Muscle of leg (tissue), 16 donors: ENCODE measurements at places on chromosomes 3 and 15. TPM values are rescaled to one million over a fixed set of nuclear protein-coding genes. Genes with fewer than 3 reads are reported as not detected.

DNA sequence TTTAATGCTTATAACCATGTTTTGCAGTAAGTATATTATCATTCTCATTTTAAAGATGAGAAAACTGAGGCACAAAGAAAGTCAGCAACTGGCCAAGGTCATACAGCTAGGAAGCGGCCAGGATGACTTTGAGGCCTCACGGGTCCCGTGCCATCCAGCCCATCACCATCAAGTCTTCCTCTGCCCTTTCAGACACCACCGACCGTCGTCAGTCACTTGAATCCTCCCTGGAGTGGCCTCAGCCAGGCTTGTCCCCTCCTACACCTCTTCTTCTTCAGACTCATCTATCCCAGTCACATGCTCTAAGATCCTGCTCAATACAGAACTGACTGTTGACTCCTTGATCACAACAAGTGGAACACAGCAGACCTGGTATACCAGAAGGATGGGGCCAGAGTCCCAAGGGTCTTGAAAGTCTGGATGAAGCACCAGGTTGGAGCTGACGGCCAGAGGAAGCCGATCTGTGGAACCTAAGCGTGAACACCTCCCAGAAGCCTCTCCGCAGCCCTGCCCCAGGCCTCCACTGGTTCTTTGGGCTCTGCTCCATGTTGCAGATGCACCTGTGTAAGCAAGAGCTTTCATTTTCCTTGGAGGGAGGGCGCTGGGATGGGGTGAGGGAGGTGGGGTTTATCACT, 22.1 kb downstream of the ITGA11 start:
- DNase-seq, result no peak

The KIF7 gene
- 5.0 TPM for total RNA-seq

GRCh38 chr3:178458313-178459037, 77.8 kb upstream of the KCNMB2 start:
- peak; percentile 56 for DNase-seq

DNA sequence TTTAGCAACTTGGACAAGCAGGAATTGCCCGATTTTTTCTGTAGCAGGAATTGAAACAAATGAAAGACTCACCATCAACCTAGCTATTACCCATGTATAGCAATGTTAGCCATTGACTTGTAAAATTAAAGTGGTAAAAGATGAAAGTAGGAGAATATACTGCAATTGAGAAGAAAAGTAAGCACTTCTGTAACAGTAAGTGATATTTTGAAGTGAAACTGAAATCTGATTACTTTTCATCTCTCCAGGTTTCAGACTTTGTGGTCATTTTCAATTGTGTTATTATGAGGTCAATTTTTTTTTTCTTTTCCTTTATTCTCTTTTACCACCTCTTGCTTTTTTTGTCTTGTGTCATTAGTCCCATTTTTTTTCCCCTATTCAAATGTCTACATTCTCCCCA, 1078.2 kb downstream of the ZPLD1 start:
- DNase-seq, result no peak

The IGF1R gene
- total RNA-seq, result 19.7 TPM

DNA sequence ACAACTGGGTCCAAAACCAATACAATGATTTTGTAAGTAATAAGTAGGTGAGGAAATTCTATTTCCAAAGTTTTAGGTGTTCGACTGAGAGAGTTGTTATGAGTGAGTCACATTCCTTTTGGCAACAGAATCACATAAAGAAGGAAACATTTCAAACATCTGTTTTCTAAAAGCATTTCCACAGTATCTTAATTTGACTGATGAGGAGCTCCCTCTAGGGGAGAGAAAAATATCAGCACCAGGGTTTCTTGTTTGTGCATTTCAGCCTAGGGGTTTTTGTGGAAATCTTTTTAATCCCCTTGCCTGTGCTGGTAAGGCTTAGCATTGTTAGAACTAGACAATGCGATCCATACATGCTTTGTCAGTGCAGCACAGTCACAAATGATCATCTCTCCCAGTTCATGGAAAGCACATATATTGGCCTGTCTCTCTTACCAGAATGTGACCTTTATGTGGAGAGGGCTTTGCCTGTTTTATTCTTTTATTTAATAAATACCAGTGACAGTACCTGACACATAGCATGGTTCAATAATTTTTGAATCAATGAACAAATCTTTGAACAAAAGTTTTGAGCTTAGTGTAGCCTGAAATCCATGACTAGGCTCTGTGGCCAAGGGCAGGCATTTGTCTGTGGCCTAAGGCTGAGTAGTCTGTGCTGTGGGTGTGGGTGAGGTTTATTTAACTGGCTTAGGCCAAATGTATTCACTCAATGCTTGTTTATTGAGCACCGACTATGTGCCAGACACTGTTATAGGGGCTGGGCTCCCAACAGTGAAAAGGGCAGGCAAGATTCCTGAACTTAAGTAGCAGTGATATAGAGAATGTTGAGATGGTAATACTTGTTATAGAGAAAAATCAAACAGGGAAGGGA, 21.1 kb upstream of the IQCF6 start:
- peak; percentile 90 for DNase-seq

The TM4SF4 gene
- 0.09 TPM for total RNA-seq

GRCh38 chr3:114294940-114295480, 1.2 kb downstream of the TIGIT start:
- DNase-seq, result no peak

DNA sequence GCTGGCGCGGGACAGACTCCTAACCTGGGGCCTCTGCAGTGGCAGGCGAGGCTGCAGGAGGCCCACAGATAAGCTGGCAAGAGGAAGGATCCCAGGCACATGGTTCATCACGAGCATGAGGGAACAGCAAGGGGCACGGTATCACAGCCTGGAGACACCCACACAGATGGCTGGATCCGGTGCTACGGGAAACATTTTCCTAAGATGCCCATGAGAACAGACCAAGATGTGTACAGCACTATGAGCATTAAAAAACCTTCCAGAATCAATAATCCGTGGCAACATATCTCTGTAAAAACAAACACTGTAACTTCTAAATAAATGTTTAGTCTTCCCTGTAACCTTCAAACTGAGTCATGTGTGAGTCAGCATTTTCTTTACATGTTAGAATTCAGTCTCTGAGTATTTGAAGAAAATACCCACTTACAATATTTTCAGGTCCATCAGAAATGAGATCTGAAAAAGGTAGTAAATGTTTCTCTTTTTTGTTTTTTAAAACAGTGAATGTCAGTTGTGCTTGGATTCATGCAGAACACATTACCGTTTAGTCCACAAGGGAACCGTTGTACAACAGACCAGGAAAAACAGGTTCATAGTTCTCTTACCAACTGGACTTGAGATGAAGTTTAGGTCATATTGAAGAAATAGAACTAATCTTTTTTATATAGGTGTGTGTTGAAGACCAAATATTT, 75.9 kb downstream of the BOC start:
- peak; percentile 65 for DNase-seq

GRCh38 chr15:51097553-51098330, 3.0 kb upstream of the TNFAIP8L3 start:
- DNase-seq, result peak; percentile 84

DNA sequence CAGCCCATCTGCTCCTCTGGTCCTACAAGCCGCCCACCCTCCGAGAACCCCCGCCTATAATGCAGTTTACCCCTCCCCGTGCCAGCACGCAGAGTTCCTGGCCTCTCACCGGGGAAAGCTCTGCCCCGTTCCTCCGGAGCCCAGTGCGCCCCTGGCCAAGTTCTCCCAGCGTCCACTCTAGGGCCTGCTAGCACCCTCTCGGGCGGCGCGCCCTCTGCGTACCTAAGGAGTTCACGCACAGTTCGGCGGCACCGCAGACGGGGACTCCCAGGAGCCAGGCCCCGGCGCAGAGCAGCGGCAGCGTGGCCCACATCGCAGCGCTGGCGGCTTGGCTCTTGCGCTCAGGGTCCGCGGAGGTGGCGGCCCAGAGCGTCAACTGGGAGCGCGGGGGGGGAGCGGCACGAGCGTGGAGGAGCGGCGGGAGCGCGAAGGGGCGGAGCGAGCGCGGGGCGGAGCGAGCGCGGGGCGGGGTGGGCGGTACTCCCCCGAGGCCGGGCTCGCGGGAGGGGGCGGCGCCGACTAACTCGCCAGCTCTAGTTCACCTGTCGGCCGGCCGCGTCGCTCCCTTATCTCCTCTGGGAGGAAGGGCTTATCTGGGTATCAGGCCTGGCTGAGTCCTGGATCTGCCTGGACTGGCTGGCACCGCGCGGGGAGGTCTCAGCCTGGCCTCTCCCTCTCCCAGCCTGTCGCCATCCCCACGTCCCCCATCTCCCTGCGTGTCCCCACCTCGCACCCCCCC, at the start of gene CTSH:
Gene CTSH, minus strand, starts transcription at position 378 of the 739 bp plus-strand sequence. Its CDS starts 65 bp downstream, at position 313.
- DNase-seq, result peak; percentile 61

GRCh38 chr15:26001201-26001600, 138.1 kb upstream of the ATP10A start:
- DNase-seq, result no peak

The ECE2 gene
- not detected for total RNA-seq

DNA sequence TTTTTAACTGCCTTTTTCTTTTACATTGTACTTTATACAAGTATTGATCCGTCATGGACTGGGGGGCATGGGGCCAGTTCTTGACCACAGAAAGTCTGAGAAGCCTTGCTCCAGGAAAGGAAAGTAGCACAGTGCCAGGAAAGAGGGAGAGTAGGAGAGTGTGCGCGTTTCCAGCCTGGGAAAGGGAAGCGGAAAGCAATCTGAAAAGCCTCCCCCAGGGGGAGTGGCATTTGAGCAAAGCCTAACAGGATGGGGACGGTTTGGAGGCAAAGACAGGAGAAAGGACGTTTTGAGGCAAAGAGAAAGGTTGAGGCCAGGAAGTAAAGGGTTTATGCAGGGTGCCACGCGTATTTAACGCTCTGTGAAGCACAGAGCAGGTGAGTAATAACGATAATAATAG, 116.9 kb downstream of the RORA start:
- DNase-seq, result peak; percentile 50

The AMOTL2 gene
- 52.6 TPM for total RNA-seq

- DNase-seq, result no peak
These were observed 44.1 kb upstream of the SLC12A8 start for GRCh38 chr3:125256675-125257074.

The TGM5 gene
- 0.13 TPM for total RNA-seq

GRCh38 chr3:151467069-151467468, 6.2 kb upstream of the IGSF10 start:
- DNase-seq, result no peak

DNA sequence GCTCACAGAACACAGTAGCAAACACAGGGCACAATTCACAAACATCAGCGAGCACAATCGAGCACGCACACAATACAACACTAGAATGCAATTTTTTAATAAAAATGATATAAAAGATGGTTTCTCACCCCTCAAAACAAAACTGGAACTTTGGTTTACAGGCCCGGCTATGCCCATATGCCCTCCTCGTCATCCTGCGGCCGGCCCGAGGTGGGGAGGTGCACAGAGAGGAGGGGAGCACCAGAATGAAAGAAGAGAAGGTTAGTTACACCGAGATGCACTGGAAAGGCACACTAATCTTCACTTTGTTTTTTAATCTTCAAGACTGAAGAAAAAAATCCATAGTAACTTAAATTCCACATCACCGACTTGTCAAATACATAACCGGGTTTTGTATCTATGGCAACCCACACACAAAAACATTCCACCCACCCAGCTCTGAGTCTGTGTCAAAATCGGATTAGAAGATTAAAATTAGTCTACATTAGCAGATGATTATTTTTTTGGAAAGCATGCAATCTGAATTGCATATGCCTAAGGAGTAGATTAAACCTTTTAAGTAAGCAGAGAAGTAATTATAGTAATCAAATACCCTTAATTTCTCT, 196.7 kb upstream of the WNT5A start:
- peak; percentile 55 for DNase-seq

GRCh38 chr3:62870321-62870720, 4.9 kb downstream of the CADPS start:
- DNase-seq, result no peak

GRCh38 chr15:66670762-66671580, 31.1 kb upstream of the SMAD6 start:
- DNase-seq, result no peak

DNA sequence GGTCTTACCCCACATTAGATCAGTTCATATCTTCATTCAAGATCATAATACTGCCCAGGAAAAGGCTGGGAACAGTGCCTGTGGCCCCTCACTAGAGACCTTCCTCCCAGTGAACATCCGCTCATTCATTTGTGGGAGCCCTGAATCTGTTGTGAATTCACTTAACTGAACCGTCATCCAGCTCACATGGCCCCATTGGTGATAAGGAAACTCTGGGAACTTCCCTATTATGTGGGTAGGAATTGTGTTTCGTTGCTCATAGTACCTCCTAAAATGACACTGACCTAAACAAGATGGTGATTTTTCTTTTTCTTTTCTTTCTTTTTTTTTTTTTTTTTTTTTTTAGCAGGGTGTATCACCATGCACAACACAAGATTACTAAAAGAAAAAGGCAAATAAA, 6.8 kb upstream of the MESP2 start:
- no peak for DNase-seq

The GPR62 gene
- 0.13 TPM for total RNA-seq

The STRIT1 gene
- total RNA-seq, result 15.3 TPM

DNA sequence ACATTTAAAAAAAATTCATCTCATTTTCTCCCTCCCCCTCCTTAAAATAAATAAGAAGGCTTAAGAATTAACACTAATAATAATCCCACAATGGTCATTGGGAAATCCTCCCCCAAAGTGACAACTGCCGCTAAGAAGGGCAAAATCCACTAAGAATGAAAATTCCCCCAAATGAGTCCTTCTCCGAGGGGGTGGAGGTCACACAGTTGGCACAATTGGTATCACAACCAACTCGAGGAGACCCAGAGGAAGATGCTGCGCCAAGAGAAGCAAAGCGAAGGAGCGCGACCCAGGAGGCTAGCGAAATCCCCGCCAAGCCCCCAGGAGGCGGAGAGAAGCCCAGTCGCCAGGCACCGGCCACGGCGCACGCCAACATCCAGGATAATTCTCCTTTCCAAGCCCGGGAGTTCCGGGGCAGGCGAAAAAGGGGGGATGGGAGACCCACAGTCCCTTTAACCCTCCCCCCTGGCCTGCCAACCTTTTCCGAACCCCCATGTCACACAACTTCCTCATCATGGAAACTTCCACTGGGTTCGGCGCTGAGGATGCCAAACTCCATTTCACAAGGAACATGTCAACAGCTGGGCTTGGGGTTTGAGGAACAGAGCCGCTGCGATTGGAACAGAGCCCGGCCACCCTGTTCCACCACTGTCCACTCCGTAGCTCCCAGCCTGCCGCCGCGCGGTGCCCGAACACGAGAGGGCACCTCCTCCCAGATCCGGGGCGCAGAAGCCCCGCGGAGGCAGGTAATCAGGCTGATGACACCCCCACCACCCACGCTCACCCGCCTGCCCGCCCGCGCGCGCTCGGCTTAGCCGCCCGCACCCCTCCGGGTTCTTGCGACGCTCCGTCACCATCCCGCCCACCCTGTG, 668 bp downstream of the THRB start:
- DNase-seq, result peak; percentile 77

The SH2D7 gene
- total RNA-seq, result not detected

GRCh38 chr3:15602146-15602536, 596 bp downstream of the BTD start:
- no peak for DNase-seq

DNA sequence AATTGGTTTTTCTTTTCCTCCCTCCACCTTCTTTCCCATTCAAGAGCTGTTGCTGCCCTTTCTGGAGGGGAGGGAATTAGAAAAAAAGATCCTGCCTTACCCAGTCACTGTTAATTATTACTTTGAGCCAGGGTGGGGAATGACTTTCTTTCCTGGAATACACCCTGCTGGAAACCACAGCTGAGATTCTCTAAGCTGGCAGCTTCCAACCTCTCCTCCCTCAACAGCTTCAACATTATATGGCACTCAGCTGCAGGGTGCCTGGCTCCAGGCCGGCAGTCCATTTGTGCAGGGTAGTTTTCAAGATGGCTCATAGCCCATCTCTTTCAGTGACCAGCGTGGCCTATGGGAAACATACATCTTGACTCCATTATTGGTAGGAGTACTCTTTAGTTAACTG, 105.8 kb downstream of the UBE3A start:
- DNase-seq, result no peak
